ENCODE measurements at places on chromosomes 4 and X.

DNA sequence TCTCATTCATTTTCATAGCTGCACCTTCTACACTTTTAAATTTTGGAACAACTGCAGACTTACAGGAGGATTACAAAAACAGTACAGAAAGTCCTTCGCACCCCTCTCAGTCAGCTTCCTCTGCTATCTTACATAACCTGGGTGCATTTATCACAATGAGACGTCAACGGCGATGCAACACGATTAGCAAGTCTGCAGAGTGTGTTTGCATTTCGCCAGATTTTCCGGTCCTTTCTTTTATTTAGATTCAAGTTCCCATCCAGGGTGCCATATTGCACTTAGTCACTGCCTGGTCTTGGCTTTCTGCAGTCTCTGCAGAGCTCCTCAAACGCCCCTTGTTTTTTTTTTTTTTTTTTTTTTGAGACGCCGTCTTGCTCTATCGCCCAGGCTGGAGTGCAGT lies 85.9 kb downstream of the ASMT start:
- no peak for DNase-seq

- DNase-seq = no peak
These were observed 304.5 kb upstream of the DIPK2B start for GRCh38 chrX:45505214-45505613.

GRCh38 chr4:38917481-38918025 lies 49.9 kb downstream of the FAM114A1 start:
- no peak for DNase-seq

- DNase-seq = no peak
These were observed 52.6 kb upstream of the ARX start for GRCh38 chrX:25068340-25068739.
